ENCODE measurements at places on chromosomes 11 and 22.
A peak's percentile ranks its signal among the peaks of the same experiment; 100 is the strongest.

- DNase-seq, result no peak
Observed at GRCh38 chr22:19812910-19813309, 41.8 kb downstream of the GNB1L start.

- DNase-seq, result no peak
Observed at GRCh38 chr22:43476341-43476740, 64.5 kb downstream of the MPPED1 start.

DNA sequence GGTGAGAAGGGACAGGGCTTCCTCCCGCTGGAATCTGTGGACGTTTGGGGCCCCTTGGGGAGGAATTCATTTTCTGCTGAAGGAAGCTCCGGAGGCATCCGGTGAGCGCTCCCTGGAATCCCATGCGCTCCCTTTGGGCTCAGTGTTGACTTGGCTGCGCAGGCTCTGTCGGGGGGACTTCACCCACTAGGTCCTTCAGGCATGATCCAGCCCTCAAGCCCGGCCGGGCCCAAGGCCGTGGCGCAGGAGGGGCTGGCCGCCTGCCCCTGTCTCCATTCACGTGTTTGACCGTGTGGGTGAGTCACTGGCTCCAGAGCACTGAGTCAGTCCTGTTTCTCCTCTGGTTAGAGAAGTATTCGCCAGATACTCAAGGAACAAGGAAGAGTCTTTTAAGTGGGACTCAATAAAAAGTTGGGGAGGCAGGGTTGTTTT lies 1.4 kb downstream of the CTTN start:
- peak; percentile 31 for DNase-seq

DNA sequence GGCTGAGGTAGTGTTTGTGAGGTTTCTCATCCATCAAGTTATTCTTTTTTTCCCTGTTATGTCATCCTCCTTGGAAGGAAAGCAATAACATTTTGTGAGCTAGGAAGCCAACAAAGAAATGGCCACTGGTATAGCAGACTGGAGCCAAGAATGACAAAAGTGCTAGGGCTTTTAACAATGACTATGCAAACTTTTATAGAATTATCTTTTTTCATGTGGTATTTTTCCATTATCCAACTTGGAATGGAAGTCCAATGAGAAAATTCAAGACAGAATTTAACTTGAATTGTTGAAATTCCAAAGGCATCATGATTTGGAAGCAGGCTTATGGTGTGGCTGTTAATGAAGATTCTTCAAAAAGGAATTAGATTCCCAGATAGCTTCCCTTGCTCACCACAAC lies 216.4 kb upstream of the PDGFD start:
- DNase-seq, result no peak

GRCh38 chr11:10302744-10303557 lies 1.9 kb upstream of the ADM start:
- DNase-seq, result peak; percentile 91

DNA sequence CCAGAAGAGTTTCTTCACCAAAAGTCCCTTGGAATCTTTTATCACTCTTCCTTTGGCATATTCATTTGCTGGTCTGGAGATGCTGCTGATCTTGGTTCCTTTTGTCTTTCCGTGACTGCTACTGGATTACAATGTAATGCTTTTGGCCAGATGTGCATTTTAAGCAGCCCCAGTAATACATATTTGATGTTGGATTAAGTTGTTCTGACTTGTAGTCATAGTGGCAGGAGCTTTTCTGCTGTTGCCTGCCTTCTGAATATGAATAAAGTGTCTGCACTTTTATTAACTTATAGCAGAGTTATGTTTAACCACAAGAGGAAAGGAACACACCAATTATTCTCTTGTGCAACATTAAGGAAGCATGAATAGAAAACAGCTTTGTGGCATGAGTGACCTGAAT lies 360.0 kb upstream of the DDI1 start:
- no peak for DNase-seq

- DNase-seq, result no peak
Observed at GRCh38 chr11:10317151-10317755, 12.4 kb downstream of the ADM start.

- no peak for DNase-seq
Observed at GRCh38 chr11:62572431-62572830, 1.3 kb downstream of the EEF1G start.

DNA sequence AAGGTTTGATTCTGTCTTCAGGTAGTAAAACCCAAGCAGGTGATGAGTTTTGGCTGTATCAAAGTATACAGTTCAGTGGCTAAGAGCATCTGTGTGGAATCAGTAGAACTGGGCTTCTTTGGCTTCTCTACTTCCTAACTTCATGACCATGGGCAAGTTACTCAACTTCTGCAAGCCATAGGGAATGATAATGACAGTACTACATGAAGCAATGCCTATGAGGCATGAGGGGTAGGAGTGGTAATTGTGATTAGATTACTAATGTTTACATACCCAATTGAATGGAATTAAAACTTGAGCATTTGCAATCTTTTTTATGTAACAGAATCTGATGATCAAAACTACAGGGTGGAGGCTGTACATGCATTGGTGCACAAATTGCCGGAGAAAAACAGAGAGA lies 164.3 kb downstream of the PGR start:
- no peak for DNase-seq

- DNase-seq, result no peak
Observed at GRCh38 chr11:86624366-86624765, 48.0 kb downstream of the ME3 start.

DNA sequence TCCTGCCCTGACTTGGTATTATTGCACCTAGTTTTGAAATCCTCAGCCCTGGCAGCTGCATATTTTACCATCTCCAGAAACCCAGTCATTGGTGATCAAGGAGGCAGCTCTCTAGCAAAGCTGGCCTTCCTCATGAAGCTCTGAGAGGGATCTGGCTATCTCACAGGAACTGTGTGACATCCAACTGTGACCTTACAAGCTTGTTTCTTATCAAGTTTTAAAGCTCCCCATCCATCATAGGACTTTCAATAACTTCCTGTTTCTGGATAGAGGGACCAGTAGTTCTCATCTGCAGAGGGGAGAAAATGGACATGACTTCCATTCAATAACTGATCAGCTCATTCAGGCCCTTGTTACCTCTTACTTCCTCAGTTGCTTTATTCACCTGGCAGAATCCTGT lies 18.2 kb downstream of the CALCA start:
- DNase-seq, result no peak

DNA sequence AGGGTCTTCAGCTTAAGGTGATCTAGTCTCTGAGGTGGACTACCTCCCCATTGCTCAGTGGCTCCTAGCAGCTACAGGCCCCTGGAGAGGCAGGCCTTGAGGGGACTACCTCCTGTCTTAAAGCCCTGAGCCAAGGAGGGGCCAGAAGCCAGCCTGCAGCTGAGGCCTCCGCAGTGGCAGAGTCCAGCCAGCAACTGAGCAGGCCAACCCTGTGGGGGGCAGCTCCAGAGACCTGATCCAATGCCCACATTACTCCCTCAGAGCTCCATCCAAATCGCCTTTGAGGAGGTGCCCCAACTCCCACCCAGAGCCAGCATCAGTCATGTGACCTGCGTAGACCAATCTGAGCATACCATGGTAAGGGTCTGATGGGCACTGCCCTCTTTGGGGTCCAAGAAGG lies 2.7 kb downstream of the C2CD2L start:
- DNase-seq, result no peak

- no peak for DNase-seq
Observed at GRCh38 chr11:12156301-12157140, 46.1 kb downstream of the MICAL2 start.

DNA sequence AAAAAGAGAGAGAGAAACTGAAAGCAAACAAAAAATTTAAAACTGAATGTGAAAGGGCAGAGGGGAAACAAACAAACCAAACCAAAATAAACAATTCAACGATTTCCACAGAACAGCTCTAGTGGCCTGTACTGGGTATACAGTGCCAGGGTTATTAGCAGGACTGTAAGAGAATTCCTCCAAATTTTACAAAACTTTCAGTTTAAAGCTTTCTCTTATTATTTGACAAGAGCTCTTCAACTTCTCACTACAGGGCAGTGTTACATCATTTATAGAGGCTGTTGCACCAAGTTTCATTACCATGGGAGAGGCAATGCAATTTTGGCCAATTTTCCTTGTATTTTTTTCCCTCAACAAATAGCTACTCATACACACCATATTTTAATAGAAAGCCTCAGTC lies 44.3 kb upstream of the CLPB start:
- no peak for DNase-seq

GRCh38 chr11:33475993-33476392 lies 218.8 kb downstream of the HIPK3 start:
- peak; percentile 35 for DNase-seq

DNA sequence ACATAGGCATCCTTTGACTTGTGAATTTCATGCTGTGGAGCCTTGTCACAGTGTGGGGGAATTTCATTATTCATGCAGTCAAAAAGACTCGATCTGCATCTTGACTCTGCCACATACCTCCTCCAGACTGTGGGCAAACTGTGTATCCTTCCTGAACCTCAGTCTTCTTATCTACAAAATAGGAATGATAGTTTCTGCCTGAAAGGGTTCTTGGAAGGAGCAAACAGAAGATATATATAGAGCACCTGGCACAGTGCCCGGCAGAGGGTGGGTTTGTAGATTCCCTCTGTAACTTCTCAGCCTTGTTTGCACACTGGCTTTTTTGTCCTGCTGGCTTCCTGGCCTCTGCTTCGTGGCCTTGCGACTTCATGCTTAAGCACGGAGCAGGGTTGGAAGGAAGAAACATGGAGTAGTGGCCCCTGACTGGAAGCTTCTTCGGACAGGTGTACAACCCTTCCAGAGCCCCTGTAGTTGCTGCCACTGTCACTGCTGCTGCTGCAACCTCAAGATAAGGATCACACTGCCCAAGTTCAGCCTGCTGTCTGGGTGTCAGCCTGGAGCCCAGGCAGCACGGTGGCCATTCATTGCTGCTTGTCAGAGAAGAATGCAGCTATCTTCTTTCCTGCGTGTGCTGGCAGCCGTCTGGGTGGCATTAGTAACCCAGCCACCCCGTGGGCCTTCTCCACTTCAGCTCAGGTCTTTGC lies 106.4 kb downstream of the MICAL2 start:
- no peak for DNase-seq

GRCh38 chr11:69213316-69213715 lies 57.6 kb downstream of the SMIM38 start:
- no peak for DNase-seq

All from right kidney (tissue), 9 donors.